ENCODE measurements at places on chromosomes 2 and 18. TPM values are rescaled to one million over a fixed set of nuclear protein-coding genes. Genes with fewer than 3 reads are reported as not detected.

Gene OTX1
- not detected for total RNA-seq

Gene RNF125
- total RNA-seq, result 3.7 TPM

Gene TNFRSF11A
- total RNA-seq, result 7.2 TPM

Gene FTCDNL1
- total RNA-seq, result 1.6 TPM

Gene MTCL1
- 7.4 TPM for total RNA-seq

Gene SERPINB12
- not detected for total RNA-seq

Gene TUBA3D
- not detected for total RNA-seq

Gene UGT1A9
- total RNA-seq, result not detected

Gene CRYBA2
- total RNA-seq, result not detected

Gene MOGAT1
- total RNA-seq, result not detected

Gene ESPNL
- total RNA-seq, result 0.24 TPM

Gene CHMP1B
- 44.4 TPM for total RNA-seq

Gene POTEJ
- total RNA-seq, result not detected

Gene MC4R
- not detected for total RNA-seq

Gene PAX8
- 0.19 TPM for total RNA-seq

Gene SERPINB13
- not detected for total RNA-seq

Gene COQ10B
- total RNA-seq, result 29.5 TPM

Gene PCARE
- total RNA-seq, result not detected

Gene CCT4
- 86.9 TPM for total RNA-seq

Gene RAB3GAP1
- total RNA-seq, result 52.3 TPM

Gene CABYR
- 6.9 TPM for total RNA-seq

Gene MRO
- total RNA-seq, result 1.4 TPM

Gene CCDC121
- 3.3 TPM for total RNA-seq

Gene RAD51AP2
- total RNA-seq, result not detected

Gene CCDC148
- 0.43 TPM for total RNA-seq

Gene IL18RAP
- total RNA-seq, result 1.9 TPM

Gene ADAM17
- 34.9 TPM for total RNA-seq

Gene SP140
- 2.3 TPM for total RNA-seq

Gene ANKRD30B
- not detected for total RNA-seq

Gene IL1F10
- not detected for total RNA-seq
